SK-N-MC (cell line): ENCODE measurements at places on chromosomes 11 and 22.

GRCh38 chr11:71451596-71452198, 1.3 kb upstream of the NADSYN1 start:
- no peak for DNase-seq

- no peak for DNase-seq
Measured at GRCh38 chr22:46056546-46057245, 79.7 kb upstream of the WNT7B start.

GRCh38 chr11:83006877-83007330, 64.8 kb downstream of the RAB30 start:
- DNase-seq = no peak

GRCh38 chr11:122098261-122098980, 17.6 kb downstream of the BLID start:
- no peak for DNase-seq

GRCh38 chr11:90330632-90331031, 107.8 kb upstream of the CHORDC1 start:
- no peak for DNase-seq

GRCh38 chr11:131365329-131365930, 5.0 kb upstream of the NTM start:
- DNase-seq = no peak

- no peak for DNase-seq
Measured at GRCh38 chr11:131423688-131424087, 53.3 kb downstream of the NTM start.

DNA sequence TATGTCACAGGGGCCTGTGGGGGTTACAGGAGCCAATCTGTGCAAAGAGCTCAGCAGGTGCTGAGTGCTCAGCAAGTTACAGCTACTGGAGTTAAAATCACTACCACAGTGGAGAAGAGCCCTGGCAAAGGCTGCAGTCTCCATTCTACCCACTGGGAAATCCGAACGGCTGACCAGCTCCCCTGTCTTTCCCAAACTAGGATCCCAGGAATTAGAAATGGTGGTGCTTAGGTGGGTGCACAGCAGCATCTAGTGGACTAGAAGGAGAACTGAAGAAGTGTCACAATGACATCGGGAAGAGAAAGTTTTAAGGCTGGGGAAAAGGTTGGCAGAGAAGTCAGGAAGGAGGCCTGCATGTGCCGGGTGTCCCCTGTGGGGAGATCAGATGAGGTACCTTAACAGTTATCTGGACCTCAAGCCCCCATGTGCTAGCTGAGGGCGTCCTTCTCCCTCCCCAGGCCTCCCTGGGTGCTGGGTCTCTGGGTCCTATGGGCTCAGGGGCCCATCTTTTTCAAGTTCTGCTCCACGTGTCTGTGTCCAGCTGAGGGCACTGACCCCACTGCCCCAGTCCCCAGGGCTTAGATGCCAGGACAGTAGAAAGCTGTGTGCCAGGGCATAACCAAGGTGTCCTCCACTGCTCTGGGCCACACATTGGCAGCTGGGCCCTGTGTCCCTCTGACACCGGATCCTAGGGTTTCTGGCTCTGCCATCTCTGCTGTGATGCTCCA, 1.9 kb downstream of the PIWIL3 start:
- DNase-seq = no peak

DNA sequence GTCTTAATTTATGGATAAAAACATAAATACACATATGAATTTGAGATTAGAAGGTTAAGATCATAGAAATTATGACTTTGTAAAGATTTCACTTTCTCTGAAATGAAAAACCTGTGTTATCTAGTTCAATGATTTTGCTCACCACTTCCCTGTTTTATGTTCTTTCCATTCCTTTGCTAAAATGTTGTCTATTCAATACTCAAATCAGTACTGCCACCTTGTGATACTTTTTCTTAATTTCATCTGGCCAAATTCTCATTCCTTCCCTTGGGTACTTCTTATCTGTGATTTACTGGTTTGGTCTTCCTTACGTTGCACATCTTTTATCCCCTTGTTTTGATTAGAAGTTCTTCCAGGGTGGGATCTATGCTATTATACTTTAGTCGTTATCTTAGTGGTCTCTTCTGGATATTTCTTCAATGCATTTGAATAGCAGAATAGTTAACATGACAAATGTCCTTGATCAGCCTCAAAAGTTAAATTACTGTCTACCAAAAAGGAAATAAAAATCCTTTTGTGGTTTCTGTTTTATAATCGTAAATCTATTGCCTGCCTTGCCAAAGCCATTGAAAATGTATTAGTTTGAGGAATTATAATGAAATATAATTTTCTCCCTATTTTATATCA, 197.0 kb downstream of the PGR start:
- DNase-seq = no peak

GRCh38 chr11:71447791-71448256, 369 bp downstream of the DHCR7 start:
- no peak for DNase-seq

DNA sequence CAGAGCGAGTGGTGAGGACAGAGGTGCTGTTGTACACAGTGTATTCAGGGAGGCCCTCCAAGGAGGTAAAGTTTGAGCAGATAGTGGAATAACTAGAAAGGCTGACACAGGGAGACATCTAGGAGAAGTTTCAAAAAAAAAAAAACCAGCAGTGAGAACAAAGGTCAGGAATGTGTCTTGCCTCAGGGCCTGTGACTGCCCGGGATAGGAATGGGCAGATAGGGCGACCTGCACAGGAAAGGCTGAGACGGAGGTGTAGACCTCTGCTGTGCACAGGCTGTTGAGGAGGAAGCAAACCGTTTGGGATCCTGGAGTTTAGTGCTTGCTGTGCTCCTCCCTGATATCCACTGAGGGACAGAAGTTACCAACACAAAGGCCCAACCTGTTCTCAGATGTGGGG, 406.5 kb upstream of the B3GAT1 start:
- no peak for DNase-seq

DNA sequence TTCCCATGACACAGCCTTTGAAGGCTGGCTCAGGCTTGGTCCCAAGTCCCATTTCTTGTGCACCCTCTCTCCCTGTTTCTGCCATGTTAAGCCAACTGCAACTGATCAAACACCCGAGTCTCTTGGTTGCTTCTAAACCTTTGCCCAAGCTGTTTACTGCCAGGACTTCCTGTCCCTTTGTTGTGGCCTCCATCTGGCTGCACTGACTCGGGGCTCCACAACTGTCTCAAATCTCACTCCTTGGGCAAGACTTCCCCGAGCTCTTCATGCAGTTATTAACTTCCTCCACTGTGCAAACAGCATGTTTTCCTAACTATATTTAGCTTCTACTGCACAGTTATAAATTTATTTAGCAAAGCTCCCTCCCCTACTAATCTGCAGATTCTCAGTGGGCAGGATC, 4.3 kb downstream of the VPREB1 start:
- no peak for DNase-seq

GRCh38 chr11:120067438-120068113, 70.3 kb downstream of the TRIM29 start:
- DNase-seq = no peak

- DNase-seq = no peak
Measured at GRCh38 chr22:48750282-48750681, 1077.4 kb downstream of the BRD1 start.

DNA sequence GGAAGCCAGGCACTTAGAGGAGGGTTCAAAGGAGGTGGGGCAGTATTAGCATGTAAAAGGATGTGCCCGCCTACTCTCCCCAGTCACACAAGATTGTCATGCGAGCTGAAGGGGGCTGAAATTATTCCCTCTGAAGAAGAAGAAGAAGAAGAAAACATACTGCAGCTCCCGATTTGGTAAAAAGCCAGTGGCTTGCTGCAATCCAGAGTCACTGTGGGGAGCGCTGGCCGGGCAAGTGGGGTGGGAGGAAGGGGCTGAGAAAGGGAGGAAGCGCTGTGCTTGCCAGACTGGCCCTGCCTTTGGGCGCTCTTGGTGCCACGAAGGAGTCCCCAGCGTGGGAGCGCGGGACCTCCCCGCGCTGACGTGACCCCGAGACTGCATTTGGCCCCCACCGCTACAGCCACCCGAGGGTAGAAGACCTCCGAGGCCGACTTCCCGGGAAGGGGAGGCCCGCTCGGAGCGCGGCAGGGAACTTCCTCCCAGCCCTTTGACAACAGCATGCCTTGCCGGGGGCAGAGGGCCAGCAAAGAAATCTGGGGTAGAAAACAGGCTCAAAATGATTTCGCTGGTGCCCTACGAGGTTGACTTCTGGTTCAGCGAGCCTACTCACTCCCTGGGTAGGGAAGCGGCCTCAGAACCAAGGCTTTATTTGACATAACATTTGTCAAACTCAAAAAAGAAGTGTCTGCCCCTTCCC, 906.3 kb downstream of the DLG2 start:
- no peak for DNase-seq

- no peak for DNase-seq
Measured at GRCh38 chr11:124678416-124678815, 4.7 kb downstream of the SPA17 start.
